ENCODE measurements at places on chromosomes 12 and 14.

GRCh38 chr14:26917086-26917485, 319.3 kb upstream of the NOVA1 start:
- DNase-seq: no peak

DNA sequence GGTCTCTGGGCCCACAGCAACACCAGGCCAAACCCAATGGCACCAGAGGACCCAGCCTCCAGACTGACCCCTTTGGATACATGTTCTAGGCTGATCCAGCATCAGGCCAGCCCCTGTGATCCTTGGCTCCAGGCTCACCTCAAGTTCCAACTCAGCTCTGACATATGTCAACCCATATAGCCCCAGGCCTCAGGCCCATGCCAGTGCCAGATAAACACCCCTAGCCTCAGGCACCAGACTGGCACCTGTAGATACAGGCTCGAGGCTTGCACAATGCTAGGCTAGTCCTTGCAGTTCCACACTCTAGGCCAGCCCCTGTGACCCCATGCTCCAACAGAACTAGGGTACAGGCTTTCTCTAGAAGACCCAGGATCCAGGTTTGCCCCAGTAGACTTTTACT, 287.5 kb downstream of the KCNC2 start:
- DNase-seq: no peak

DNA sequence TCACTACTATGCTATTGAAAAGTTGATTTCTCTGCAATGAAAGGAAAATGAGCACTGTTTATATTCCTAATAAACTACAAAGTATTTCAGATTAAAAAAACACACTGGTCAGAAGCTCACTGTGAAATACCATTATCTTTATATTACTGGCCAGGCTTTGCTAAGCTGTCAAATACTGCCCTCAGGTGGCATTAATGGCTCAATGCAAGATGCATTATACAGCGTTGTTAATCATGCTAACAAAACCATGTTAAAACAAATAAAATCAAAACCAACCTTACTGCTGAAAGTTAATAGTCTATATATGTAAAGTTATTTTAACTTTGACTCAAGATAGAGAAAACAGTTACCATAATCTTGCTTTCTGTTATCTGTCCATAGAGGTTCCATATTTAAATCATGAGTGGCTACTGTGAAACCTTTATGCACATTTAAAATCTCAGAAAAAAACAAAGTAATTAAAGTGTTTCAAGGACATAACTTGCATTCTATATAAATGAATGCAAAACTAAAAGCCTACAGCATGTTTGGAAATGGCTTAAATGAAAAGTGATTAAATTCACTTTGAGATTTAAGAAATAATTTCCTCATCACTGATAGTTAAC, 121.7 kb downstream of the RALGAPA1 start:
- DNase-seq: peak; percentile 24

- DNase-seq: no peak
These were observed 30.9 kb upstream of the WDR89 start for GRCh38 chr14:63672417-63673180.
